ENCODE measurements at places on chromosomes 13 and 19.

- DNase-seq: peak; percentile 55
Measured at GRCh38 chr13:97028441-97029299, 34.4 kb upstream of the OXGR1 start.

- DNase-seq: no peak
Measured at GRCh38 chr19:4512070-4512469, 6.2 kb downstream of the PLIN4 start.

GRCh38 chr13:109913186-109913585, 126.8 kb upstream of the IRS2 start:
- no peak for DNase-seq

DNA sequence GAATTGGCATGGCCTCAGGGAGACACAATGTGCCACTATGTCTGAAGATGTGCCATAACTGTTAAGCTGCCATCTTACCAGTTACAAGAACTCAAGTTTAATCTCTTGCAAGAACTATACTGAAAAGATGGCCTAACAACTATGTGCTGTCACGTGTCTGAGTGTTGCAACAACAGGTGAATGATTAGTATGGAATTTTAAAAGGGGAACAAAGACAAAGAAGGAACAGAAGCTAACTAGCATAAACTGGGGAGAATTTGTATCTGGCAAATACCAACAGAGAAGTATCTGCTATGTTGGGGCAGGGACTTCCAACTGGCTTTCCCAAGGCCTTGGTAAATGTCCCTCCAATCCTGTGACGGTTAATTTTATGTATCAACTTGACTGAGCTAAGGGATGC, 11.5 kb upstream of the ACOD1 start:
- no peak for DNase-seq

- DNase-seq: no peak
Measured at GRCh38 chr13:31774186-31774750, 34.9 kb downstream of the RXFP2 start.

DNA sequence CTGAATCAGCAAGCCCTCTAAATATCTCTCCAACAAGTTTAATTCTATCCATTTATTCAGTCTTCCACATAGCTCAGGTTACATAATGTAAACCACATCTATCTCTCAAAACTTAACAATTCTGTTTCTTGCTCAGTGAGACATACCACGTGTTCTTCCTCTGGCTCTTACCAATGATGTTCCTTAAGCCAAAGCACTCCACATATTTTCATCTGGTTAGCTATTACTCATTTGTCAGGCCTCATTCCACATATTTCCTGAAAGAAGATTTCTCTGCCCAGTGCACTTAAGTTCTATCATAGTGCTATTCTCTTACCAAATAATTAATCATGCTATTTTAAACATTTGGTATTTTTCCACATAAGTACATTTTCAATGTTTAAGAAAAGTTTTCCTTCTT, 403.3 kb upstream of the ATXN8OS start:
- DNase-seq: no peak

DNA sequence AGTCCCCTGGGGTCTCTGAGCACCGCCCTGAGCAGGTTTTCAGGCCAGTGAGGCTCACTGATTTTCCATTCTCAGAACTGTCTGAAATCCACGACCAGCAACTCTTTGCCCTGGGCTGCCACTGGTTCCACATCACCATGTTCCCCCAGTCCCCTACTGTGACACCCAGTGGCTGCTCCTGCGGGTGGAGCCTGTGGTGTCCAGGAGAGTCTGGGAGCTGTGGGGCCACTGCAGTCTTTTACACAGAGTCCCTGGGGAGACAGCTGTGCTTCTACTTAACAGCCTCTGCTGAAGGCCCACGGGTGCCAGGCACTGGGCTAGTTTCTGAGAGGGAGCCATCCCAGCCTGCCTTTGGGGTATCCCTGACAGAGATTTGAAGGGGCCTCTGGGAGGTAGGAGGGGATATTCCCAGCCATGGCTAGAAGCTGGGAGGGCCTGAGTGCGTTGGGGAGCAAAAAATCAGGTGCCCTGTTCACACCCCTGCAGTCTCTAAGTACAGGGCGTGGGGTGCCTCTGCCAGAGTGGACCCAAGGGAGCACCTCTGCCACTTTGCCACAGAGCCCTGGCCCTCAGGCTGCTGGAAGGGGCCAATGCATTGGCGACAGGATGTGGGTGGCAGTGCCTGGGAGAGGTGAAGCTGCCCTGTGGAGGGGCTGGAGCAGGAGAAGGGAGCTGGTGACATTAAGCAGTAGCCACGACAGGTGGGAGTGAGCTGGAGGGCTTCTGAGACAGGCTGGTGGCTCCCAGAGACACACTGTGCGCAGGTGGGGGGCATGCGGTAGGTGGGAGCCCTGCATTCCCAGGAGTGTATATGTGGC, 200.2 kb upstream of the ZNF536 start:
- DNase-seq: no peak

- DNase-seq: no peak
Measured at GRCh38 chr19:47511681-47512080, 3.2 kb downstream of the NAPA start.

- DNase-seq: no peak
Measured at GRCh38 chr13:49220856-49221589, 885 bp downstream of the MLNR start.

DNA sequence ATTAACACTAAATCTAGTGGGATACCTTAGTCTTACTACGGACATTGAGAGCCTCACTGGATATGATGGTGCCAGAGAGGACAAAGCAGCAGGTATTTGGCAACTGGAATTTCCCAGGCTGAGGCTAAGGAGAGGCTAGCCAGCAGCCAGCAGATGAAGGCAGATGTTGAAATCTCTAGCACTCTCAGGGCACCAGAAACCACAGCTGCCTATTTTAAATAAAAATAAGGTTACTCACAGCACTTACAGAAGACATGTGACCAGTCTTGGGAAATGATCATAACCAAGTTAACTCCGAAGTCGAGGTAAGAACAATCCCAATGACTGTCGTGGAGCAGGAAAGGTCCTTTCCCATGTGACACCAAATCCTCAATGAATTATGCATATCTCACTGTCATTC, 1726.0 kb downstream of the EFNB2 start:
- DNase-seq: no peak

GRCh38 chr13:40578055-40578454, 88.4 kb downstream of the FOXO1 start:
- peak; percentile 28 for DNase-seq

- DNase-seq: no peak
Measured at GRCh38 chr19:35034005-35034502, 3.8 kb downstream of the SCN1B start.

GRCh38 chr19:49109569-49110233, 4.5 kb upstream of the LIN7B start:
- no peak for DNase-seq

- no peak for DNase-seq
Measured at GRCh38 chr13:94886191-94886590, 173.8 kb upstream of the SOX21 start.

DNA sequence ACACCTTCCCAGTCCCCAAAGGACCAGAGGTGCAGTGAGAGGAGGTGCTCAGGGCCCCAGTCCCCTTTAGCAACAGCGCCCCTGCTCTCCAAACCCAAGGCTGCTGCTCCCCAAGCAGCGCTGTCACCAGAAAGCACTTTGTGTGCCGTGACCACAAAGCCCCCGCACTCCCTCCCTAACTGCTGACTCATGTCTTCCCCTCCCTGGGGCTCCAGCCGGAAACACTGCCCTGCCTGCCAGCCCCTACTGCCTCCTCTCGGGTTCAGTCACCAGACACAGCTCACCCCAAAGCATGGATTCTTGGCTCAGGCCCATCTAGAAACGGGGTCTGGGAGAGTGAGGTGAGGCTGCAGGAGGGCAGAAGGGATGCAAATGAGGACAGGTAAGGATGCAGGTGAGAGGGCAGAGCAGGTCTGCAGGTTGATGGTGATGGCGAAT, 4.9 kb upstream of the TNFSF14 start:
- DNase-seq: peak; percentile 25

DNA sequence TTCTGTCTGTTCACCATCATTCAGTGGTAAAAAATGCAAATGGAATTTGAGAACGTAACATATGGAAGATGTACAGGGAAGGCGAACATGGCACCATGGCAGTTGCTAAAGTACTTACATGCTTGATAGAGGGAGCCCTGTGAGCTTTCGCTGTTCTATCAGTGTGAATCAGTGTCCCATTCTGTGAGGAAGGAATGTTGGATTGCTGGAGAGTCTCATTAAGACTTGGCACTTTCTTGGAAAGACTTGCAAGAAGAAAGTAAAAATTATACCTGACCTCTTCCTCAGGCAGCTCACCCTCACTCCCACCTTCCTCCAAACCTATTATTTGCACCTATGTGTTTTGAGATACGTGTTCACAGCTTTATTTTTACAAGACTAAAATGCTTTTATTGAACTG, 43.5 kb downstream of the FREM2 start:
- DNase-seq: no peak

GRCh38 chr13:95441326-95441725, 111.2 kb upstream of the CLDN10 start:
- DNase-seq: no peak

- no peak for DNase-seq
Measured at GRCh38 chr19:47370045-47370611, 21.0 kb downstream of the DHX34 start.

DNA sequence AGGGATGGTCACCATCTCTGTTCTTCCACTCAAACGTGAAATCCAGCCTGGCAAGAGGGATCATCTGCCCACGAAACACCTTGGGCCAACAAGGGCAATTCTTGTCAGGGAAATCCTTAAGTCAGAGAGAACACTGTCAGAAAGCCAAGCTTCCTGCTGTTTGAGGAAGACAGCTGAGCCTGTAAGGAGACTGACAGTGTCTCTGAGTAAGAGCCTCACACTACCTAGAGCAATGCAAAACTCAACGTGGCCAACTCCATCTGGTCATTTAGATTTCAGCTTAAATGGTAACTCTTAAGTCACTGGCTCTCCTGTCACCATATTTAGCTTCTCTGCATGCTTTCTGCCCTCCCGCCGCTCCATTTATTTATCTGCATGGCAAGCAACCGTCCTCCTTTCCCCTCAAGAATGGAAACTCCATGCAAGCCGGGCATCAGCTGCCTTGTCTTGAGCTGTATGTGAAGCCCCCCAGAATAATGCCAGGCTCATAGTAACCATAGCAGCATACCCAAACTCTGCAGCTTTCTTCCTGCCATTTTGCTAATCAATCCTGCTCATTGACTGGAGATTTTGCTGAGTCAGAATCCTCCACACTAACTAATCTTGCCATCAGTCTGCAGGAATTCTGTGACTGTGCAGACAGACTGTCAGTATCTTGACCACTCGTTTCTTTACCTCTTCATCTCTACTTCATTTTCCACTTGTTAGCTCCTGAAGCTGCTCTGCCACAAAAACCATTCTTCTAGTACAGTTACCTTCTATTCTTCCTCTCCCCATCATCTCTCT, 159.8 kb downstream of the IRS2 start:
- no peak for DNase-seq

DNA sequence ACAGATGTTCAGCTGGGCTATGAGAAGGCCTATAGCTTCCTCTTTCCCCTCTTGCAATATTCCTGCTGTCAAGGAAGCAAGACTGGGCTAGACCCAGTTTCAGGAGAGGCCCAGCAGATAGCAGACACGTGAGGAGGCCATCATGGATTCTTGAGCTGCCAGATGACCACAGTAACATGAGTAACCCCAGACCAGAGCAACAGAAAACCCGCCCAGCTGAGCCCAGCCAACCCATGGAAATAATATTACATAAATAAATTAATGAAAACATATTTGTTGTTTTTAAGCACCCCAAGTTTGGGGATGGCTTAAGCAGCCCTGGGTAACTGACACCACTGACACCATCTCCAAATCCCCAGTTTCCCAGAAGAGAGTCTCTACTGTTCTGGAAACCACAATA, 50.2 kb upstream of the PDCD5 start:
- no peak for DNase-seq

GRCh38 chr13:97431171-97431764, 2.7 kb upstream of the RAP2A start:
- DNase-seq: no peak

DNA sequence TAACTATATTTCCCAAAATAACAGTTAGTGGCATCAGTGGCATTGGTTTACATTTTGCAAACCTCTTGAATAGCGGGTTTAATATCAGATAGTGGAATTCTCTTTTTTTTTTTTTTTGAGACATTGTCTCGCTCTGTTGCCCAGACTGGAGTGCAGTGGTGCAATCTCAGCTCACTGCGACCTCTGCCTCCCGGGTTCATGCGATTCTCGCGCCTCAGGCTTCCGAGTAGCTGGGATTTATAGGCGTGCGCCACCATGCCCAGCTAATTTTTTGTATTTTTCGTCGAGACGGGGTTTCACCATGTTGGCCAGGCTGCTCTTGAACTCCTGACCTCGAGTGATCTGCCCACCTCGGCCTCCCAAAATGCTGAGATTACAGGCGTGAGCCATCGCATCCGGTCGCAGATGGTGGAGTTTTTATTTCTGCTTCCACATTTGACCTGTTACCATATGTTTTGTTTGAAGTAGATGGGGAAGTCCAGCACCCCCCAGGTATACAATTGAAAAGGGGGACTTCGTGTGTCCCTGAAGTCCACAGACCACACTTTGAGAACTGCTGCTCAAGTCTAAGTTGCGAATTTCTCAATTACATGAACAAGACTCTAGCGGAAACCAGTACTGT, 40.5 kb upstream of the XPO4 start:
- no peak for DNase-seq

- no peak for DNase-seq
Measured at GRCh38 chr13:50494138-50494537, 349.4 kb downstream of the DLEU7 start.

DNA sequence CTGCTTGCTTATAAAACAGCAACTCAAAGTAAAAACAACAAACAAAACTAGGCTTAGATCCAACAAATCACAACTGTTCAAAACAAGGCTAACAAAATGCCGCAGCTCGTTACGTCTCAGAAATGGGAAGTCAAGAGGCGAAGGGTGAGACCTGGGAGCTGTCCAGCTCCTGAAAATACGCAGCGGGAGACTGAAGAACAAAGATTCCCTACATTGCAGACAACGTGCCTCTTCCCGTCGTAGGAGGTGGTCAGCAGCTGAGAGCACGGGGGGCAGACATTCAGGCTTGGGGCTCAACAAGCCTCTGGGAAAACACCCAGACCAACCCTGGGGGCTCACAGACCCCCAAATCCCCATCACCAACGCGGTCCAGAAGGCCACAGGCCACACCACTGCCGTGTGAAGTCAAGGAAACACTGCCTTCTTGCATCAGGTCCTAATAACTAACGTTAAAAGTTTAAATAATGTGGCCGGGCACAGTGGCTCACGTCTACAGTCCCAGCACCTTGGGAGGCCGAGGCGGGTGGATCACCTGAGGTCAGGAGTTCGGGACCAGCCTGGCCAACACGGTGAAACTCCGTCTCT, 13.5 kb downstream of the PLPP2 start:
- DNase-seq: peak; percentile 70

GRCh38 chr13:87042946-87043345, 628.2 kb upstream of the SLITRK5 start:
- DNase-seq: no peak

DNA sequence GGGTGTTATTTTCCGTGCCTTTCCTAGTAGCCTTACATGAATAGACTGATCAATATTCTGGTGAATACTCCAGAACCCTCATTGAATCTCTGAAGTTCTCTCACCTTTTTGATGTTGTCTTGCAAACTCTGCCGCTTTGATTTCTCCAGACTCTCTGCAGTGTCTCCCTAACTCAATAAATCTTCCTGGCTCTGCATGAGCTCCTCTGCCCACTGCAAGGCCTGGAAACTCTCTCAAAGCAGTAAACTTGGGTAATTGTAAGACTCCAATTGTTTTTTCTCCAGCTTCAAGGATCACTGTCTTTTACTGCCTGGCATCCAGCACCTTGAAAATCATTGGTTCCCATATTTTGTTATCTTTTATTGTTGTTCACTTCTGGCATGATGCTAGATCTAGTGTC, 198.4 kb downstream of the GPC5 start:
- peak; percentile 33 for DNase-seq

- DNase-seq: no peak
Measured at GRCh38 chr13:97485320-97485719, 51.4 kb downstream of the RAP2A start.

Measured in renal cortex interstitium (tissue), 15 donors.